ENCODE measurements at places on chromosomes 2 and 18.

DNA sequence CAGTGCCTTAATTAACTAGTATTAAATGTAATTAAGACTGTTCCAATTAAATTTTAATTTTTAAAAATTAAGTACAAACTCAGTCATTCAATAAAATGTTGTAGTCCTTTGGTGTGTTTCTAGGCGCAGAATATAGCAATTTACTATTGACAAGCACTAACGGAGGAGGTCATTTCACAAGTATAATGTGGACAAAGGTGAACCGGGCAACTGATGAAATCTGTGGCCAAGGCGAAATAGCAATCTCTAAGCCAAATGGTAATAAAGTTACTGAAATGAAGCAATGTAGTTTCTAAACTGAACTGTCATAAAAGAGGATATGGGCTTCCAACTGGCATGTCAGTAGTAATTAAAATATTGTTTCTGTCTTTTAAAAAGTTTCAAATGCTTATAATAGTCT is 27.5 kb downstream of the FIGN start:
- no peak for DNase-seq

- DNase-seq: no peak
Observed at GRCh38 chr2:17106418-17106817, 411.8 kb downstream of the RAD51AP2 start.

GRCh38 chr2:128439031-128439790 is 120.5 kb upstream of the HS6ST1 start:
- no peak for DNase-seq

- no peak for DNase-seq
Observed at GRCh38 chr2:161353543-161353942, 45.3 kb downstream of the PSMD14 start.

GRCh38 chr2:31414601-31415241 is at the start of gene XDH:
Gene XDH (minus strand): TSS chr2:31414742. CDS start chr2:31414666, 76 bp downstream.
- DNase-seq: no peak

DNA sequence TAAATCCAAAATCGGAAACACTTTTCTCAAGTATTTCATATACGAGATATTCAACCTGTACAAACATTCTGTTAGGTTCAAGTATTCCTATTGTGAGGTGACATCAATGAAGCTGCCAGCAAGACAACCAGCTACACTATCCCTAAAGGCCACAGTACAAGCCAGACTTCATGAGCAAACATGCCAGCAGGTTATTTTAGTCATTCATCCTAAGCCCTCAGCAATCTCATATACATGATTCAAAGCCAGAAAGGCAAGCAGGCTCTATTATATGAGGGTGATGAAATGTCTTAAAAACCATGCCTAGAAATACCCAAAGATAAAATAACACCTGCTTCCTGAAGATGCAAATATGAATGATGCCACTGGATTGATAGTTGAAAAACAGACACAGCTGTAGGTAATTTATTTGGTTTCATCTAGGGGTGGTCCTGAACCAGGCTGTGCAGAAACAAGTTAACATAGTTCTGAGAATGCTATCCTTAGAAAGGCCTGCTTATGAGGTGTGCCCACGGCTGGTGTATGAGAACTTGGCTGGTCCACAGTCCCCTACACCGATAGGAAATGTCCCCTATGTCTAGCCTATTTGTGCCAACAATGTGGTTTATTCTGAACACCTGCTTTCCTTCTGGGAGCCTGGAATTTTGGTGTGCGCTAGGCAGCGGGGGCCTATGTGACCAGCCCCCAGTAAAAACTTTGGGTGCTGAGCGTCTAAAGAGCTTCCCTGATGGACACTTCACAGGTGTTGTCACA is 48.2 kb upstream of the KIDINS220 start:
- DNase-seq: no peak

GRCh38 chr2:204827701-204828590 is 282.7 kb downstream of the PARD3B start:
- DNase-seq: no peak

- no peak for DNase-seq
Observed at GRCh38 chr2:44897406-44897805, 44.1 kb upstream of the SIX3 start.

- peak; percentile 70 for DNase-seq
Observed at GRCh38 chr2:159124441-159124911, 156.0 kb downstream of the TANC1 start.

- DNase-seq: no peak
Observed at GRCh38 chr2:68000170-68000825, 62.5 kb downstream of the C1D start.

DNA sequence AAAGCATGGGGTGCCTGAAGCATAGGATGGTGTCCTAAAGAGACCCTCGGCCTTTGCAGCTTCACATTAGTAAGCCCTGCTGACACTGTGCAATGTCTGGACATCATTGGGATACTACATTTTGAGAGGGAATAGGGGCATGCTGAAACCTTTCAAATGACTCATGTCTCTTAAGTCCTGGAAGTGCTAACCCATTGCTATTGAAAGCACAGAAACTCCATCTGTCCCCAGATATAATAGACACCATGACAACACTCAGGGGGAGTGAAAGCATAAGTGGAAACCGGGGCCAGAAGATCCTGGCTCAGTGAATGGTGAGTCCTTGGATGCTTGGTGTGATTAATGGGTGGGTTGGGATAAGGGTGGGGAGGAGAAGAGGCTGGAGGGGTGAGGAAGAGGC is 595.5 kb upstream of the ID2 start:
- no peak for DNase-seq

- no peak for DNase-seq
Observed at GRCh38 chr2:85613717-85614515, 2.0 kb upstream of the C2orf68 start.

- peak; percentile 39 for DNase-seq
Observed at GRCh38 chr2:65024149-65024829, 31.9 kb upstream of the CEP68 start.

GRCh38 chr2:37671816-37672103 is 318 bp upstream of the CDC42EP3 start:
- no peak for DNase-seq

- no peak for DNase-seq
Observed at GRCh38 chr18:50674307-50674980, 114.6 kb downstream of the MAPK4 start.

DNA sequence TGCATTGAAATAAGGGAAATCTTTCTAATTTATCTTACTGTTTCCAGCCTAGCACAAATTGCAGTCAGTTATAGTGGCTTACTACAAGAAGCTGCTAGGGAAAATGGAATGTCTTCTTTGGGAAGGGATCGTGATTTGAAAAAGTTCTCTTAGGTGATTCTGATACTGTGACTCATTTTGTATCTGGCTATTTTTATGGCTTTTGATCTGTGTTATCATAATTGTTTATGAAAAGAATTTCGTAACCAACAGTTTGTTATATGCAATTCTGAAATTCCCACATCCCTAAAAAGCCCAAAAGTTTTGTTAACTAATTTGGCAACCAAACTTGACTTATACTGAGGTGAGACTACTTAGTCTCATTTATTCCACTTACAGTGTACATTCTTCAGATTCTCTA is 12.4 kb downstream of the PTPN4 start:
- DNase-seq: no peak

DNA sequence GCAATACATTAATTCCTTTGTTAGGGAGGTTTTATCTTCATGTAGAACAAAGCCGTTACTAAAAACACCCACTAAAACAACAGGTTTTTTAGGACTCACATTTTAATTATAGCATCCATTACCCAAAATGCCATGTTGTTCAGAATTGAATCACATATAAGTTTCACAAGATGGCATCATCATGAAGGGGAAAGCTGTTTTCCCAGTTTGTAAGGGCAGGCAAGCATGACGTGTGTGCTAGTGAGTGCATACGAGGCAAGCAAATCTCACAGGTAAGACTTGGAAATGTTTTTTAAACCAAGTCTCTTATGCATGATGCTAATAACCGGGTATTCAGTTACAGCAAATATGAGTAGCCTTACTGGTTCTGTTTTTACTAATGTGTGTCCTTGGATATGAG is 111.8 kb upstream of the NFATC1 start:
- DNase-seq: no peak

- DNase-seq: no peak
Observed at GRCh38 chr2:160565099-160565845, 71.7 kb upstream of the RBMS1 start.

GRCh38 chr2:28627722-28628480 is 123.7 kb upstream of the PPP1CB start:
- DNase-seq: no peak

- DNase-seq: no peak
Observed at GRCh38 chr2:46202453-46202852, 94.8 kb upstream of the EPAS1 start.

- DNase-seq: no peak
Observed at GRCh38 chr2:85648619-85649018, 19.4 kb downstream of the SFTPB start.

DNA sequence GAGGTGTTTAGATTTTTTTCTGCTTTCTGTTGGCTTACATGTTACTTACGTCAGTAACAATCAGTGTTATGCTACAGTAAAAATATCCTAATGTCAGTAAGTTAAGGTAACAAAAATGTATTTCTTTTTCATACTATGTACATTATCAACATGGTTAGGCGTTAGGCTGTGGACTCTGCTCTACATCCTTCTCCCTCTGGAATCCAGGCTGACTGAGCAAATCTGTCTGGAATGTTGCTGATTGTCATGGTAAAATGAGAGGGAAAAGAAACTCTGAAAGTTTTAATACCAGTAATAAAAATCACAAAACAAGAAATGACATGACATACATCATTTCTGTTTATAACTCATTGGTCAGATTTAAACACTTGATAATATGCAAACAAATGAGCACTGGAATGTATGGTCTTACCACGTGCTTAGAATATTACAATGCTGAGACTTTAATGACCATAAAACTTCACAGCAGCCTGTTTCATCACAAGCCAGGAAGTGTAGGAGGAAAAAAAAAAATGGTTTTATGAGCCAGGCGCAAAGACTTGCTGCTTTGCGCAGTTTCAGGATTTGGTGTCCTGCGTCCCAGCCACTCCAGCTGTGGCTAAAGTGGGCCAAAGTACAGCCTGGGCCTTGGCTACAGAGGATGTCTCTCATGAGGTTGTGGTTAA is 252.4 kb downstream of the FSIP2 start:
- DNase-seq: no peak

DNA sequence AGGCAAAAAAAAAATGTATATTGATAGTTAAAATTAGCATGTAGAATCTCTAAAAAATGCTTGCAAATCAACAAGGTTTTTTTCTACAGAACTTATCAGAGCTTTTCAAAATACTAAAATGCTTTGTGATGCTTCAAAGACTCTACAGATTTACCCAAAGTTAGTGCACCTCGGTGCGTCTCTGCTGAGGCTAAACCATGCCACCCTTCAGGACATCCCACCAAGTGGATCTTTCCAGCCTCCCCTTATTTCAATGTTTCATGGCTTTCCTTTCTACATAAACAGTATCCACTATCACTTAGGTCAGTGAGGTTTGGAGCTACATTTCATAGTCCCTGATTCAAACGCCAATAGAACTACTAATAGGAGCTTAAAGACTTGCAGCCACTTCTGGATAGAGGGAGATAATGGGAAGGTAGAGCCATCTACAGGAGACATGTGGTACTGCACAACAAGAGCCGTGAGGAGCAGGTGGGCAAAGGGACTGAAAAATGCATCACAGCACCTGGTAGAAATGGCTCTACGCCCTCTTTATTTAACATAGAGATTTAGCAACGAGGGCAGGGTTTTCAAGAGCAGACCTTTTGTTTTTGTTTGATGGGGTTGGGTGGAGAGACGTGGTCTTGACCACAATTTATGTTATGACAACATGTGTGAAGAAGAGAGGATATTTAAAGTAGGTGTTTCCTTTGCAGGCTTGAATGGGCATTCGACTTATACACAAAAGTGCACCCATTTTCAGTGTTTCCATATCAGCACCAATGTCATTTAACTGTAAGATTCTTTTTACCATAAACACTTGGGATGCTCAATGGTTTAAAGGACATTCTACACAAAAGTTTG is 56.1 kb upstream of the SLC35G4 start:
- DNase-seq: no peak

DNA sequence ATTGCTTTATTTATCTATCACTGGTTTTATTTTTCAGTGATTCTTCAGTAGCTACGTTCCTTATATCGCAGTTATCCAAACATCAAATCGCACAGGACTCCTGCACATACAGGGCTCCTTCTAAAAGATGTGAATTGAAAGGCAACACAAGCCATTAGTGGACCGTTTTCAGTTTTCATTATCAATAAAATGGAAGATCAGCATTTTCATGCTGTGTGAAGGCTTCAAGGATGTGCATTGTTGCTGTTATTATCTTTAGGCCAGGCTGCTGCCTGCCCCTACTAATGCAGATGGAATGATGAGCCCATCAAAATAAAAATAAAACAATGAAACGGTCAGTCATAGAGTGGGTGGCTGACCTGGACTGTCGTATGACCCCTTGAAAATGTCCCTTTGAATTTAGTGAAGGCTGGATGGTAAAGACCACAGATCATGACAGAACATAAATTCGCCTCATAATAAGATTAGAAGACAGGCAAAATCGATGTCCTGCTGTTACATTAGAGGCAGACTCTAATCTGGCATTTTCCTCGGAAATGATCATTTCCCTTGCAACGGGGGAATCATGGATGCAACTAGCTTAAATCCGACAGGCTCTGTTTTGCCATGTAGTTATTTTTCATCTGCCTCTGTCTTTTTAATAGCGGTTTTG is 32.9 kb downstream of the ITGB6 start:
- DNase-seq: no peak

DNA sequence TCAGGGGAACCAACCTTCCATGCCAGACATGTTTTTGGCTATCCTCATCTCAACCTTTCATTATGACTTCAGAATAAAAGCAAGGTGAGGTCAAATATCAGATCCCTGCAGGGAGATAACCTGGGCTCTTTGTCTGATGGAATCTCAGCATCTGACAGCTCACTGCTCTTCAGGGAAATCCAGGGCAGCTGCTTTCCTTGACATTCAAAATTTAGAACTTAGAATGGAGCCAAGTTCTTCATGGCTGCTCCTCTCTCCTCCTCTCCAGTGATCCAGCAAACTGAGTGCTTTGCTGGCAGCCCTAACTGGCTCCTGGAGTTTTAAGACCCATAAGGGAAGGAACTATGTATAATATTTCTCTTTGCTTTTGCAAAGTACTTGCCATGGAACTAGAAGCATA is 716.3 kb downstream of the TSN start:
- DNase-seq: no peak

- DNase-seq: no peak
Observed at GRCh38 chr18:53785811-53786210, 438.7 kb downstream of the MBD2 start.

GRCh38 chr2:36058953-36059352 is 296.6 kb upstream of the CRIM1 start:
- peak; percentile 30 for DNase-seq

- no peak for DNase-seq
Observed at GRCh38 chr2:7555260-7555659, 638.0 kb downstream of the RNF144A start.
